ENCODE measurements at places on chromosomes 7 and 10.
A peak's percentile ranks its signal among the peaks of the same experiment; 100 is the strongest.

DNA sequence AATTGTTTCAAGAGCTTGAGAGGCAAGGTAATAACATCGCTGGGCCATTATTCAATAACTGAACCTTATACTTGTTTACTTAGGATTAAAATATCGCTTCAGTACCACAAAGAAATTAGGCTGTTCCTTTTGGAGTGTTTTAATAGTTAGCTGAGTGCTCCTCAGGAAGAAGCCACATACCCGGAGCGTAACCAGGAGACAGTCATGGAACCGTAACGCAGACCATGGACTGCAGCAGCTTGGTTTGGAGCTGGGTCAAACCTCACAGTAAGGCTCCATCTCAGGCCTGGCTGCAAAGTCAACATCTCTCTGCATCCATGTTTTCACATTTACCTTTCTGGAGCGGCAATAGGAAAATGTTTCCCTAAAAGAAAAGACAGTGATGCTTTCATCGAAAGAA lies 599.0 kb downstream of the TNS3 start:
- DNase-seq, result no peak

- peak; percentile 84 for DNase-seq
Observed at GRCh38 chr7:71131256-71132126, 453 bp upstream of the GALNT17 start.

GRCh38 chr10:78849115-78849514 lies 219.7 kb upstream of the ZMIZ1 start:
- no peak for DNase-seq

DNA sequence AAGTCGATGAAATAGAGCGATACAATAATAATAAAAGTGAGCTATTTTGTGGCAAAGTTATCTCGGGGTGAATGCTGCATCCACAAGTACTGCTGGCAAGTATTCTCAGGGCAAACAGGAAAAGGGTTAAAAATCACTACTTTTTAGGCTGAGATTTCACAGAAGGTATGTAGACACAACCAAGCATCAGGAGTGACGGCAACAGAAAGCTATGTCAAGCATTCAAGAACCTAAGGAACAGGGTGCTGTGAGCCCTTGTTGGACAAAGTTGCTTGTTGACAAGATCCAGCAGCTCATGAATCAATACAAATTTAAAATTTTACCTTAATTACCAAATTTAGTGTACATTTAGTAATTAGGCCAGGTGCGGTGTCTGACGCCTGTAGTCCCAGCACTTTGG lies 41.2 kb upstream of the C1QL3 start:
- no peak for DNase-seq

GRCh38 chr7:151116603-151117440 lies 30.5 kb downstream of the AGAP3 start:
- DNase-seq, result no peak
